NCI-H69 (cell line): ENCODE measurements at places on chromosomes 7 and 10.

DNA sequence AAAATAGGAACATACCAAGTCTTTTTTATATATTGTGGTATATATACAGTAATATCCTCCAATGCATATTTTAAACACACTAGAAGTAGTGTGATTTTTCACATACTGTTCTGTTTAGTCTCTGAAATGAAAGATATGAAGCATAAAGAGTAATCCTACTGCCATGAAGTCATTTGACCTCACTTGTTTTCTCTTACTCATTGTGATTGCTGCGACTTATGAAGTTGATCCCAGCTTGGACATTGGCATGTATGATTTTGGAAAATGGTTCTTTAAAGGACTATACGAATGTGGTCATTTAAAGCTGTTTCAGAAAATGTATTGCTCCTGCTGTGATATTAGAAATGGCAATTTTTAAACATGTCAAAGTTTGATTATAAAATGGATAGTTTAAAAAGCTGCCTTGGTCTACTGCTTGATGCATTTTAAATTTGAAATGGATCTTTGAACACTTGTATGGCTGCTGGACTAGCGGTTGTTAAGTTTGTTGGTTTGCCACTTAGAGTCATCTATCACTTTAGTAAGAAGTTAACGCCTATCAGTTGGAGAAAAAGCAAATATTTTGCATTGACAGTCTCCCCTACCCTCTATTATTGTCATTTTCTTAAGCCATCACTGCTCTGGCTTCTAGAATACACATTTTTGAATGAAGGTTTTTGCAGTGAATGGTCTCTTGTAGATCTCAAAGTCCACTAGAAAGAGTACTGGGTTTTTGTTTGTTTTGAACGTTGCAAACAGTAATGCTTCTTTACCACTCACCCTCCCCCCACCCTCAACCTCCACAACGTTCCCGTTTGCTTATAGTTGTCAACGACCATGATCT, 881 bp upstream of the PCGF5 start:
- DNase-seq: no peak

DNA sequence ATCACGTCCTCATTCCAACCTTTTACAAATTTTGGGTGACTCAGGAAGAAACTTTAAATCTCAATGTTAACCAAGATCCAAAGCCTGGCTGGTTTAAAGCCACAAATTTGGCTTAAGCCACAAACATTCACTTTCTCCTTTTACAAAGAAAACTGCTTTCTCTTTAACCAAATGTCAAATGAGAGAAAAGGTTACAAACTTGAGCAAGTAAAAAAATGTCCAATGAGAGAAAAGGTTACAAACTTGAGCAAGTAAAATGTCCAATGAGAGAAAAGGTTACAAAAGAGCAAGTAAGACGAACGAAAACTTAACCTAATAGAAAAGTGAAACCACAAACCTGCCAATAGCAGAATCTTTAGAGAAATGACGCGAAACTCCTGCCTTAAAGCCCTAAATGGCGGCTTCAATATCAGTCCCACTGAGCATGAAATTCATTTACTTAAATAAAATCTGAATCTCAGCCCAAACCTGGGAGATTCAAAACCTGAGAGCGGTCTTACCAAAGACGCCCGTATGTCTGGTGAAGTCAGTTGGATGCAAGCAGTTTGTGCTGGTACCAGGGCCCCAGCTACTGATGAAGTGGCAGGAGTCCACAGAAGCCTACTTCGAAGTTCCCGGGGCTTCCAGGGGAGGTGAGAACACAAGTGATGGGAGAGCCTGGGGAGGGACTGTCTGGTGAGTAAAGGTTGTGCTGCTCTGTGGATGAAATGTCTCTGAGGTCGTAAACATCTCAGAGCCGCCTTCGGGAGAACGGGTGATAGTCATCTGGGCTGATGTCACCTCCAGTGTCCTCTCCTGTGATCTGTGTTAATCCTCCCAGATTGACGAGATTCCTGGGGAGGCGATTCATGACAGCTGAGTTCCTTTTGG, 74.6 kb downstream of the PAXIP1 start:
- no peak for DNase-seq

DNA sequence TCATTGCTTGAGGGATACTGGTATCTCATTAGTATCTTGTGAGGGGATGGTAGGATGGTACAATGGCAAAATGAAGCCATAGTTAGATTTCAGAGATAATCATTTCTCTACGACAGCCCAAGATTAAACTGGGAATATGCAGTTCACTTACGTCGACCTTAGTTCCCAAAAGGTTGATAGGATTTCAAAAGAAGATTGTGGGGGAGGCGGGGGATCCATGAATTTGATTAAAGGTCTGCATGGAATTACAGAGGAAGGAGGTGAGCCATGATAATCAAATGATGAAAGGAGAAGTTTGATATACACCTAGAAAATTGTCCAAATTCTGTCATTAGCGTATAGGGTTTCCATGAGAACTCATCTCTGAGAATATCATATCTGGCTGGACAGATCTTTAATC, 206.6 kb downstream of the CELF2 start:
- no peak for DNase-seq

DNA sequence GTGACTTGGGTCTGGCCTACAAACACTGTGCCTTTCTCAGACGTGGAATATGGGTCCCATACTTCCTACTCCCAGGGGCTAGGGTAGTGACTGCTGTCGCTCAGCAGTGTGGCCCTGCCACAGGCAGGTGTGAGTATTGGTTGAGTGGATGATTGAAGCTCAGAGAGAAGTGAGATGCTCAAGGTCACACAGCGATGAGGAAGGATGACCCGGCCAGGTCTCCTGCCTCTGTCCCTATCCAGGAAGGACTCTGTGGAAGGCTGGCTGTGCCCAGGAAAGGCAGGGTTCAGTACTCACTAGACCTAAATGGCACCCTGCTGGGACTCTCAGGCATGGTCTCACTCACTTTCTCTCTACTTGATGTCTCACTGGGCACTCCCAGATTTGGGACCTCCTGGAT, 2.8 kb downstream of the PRF1 start:
- no peak for DNase-seq

DNA sequence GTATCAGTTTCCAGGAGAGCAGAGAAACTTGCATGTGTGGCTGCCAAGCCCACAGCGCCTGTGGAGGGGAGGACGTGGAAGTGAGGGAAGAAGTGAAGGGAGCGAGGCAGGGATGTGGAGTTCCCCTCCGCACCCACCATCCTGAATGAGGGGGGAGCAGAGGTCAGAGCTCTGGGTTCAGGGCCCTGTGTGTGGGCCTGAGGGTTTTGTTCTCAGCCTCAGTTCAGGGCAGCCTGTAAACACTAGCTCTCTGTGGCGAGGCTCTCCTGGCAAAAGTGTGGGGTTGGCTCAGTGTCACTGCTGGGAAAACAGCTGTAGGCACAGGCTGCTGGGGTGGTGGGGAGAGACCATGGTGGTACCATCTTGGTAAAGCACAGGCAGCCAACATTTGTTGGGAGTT, 108.4 kb downstream of the C10orf105 start:
- no peak for DNase-seq

GRCh38 chr7:106814887-106815286, 50.2 kb upstream of the PIK3CG start:
- DNase-seq: no peak

GRCh38 chr10:132319853-132320653, 11.9 kb upstream of the LRRC27 start:
- DNase-seq: no peak

DNA sequence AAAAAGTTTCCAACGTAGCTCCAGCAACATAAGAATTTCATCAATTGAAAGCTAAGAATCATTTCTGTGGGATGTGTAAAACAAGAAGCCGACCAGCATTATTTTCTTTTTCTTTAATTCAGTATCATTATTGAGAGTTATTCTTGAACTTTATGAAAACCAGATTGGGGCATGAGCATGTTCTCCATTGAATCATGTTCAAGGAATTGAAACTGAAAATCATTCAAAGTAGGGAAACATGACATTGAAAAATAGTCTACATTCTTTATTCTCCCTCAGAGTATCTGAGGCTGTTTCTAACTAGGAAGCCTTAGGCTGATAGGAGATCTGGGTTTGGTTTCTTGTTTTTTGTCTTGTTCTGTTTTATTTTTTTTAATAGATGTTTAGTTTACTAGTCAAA, 253.7 kb downstream of the DYNC1I1 start:
- no peak for DNase-seq

DNA sequence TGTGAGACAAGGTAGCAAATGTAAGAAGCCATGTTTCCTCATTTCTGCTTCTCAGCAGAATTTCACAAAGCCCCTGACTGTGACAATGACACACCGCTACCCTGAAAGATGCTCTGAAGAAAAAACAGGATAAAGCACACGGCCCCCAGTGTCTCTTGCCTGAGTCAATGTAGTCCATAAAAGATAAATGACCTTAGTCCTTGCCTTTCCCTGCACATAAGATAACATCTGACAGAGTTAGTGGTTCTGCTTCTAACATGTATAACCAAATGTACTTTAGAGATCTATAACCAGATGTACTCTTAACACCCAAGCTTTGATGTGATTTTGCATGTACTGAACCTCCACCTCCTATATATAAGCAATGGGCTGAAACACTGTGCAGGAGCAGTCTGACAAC, 3.0 kb upstream of the SND1 start:
- no peak for DNase-seq

DNA sequence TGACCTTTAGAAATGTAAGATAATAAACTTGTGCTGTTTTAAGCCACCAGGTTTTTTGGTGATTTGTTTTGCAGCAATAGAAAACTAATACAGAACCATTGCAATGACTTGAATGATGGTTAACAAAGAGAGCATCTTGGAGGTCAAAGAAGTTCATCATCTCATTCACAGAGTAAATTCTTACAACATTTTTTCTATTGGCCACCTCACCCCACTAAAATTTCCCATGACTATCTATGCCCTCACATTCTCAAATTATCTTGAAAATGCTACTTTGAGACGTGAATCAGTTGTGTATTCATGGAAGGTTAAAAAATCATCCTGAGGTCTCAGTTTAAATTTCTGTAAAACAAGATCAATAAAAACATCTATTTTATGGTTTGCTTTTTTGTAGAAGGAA, 754.2 kb downstream of the SORCS1 start:
- no peak for DNase-seq

DNA sequence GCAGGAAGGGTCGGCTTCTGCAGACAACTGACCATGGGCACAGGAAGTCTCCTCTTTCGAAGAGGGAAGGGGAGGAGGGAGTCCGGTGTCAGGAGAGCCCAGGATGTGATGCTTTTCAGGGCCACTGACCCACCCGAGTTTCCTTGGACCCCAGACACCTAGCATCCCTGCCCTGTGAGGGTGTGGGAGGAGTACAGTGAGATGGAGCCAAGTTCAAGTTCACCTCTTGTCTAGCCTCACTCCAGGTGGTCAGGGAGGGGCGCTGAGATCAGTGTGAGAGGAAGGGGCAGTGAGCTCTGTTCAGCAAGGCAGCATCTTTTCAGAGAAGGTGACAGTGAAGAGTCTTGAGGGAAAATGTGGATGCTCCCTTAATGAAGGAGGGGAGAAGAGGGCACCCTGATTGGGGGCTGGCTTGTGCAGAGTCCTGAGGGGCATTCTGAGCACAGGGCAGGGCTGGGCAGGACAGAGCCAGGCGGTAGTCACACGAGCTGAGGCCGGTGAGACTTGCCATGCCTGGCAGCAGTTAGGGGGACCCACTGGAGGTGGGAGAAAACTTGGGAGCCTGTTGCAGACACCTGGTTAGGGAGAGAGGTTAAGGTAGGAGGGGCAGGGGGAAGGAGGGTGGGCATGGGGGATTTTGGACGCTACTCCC, 49.7 kb downstream of the ADCY1 start:
- no peak for DNase-seq

DNA sequence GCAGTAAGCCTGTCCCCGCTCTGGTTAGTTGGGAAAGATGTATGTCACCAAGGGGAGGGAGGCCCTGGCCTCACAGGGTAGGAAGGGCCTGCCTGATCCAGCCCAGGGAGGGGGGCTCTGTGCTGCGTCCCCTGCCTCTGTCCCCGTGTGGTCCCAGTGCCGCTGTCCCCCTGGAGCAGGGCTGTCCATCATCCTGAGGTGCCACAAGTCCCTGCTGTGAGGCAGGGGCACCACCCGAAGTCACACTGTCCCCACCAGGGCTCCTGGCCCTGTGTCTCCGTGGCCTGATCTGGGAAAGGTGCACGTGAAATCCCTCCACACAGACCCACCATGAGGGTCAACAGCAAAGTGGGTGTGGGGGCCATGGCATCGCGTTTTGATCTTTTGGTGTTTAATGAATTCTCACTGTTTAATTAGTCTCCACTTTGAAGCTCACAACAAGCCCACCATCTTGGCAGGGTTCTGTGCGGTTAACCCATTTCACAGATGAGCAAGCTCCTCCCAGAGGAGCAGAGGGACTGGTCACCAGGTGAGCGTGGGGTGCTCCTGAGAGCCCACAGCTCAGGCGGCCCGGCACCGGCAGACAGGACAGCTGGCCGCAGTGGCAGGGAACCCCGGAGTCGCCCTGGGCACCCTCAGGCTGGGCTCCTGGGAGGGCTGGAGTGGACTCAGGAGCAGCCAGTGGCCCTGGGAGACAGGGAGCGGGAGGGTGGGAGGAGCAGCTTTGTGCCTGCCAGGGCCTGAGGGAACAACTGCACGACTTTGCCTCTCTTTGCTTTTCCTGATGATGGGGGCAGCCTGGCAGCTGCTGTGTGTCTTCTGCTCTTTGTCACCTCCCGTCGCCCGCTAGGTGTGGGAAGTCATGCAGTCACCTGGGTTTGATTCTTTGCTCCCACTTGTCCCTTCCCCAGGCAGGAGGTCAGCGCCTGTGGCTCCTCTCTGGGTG, 12.0 kb upstream of the CRYGN start:
- DNase-seq: peak; percentile 43

DNA sequence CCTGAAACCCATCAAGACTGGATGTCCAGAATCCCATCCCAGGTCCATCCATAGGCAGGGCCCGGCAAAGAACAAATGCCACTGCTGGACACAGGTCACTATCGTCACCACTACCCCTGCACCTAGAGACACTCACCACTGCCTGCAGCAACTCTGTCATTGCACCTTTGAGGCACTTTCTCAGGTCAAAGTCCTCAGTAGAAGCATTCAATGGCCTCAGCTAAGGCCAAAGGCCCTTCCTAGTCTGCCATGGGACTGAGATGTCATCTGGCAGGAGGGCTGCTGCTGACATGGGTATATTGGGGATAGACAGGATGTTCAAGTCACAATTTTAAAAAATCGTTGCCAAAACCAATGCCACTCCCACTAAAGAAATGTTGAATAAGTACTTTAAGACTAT, 58.7 kb downstream of the GPAM start:
- DNase-seq: no peak

- DNase-seq: no peak
Measured at GRCh38 chr10:20237586-20237985, 421.4 kb downstream of the PLXDC2 start.

- no peak for DNase-seq
Measured at GRCh38 chr10:91144961-91145360, 75.5 kb upstream of the PCGF5 start.

DNA sequence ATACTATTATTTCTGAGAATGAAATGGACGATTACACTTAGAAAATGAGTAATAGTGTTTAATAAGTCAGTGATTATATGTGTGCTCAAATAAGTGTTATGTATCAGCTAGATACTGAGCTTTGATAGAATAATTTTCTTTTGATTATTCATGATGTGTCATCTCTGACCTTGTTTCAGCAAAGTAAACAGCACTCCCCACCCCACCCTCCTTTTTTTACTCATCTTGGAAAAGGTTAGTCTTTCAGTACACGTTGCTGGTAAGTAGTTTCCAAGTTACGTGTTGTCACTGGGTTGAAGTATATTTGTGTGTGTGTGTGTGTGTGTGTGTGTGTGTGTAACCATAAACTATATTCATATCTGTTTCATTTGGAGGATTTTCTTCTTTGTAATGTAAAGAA, 84.1 kb downstream of the GNAI1 start:
- peak; percentile 14 for DNase-seq
